ENCODE measurements at places on chromosomes 12 and 14. TPM values are rescaled to one million over a fixed set of nuclear protein-coding genes. Genes with fewer than 3 reads are reported as not detected.
A peak's percentile ranks its signal among the peaks of the same experiment; 100 is the strongest.

Gene KRT80
- total RNA-seq: 1.5 TPM

Gene SIX4
- 3.3 TPM for total RNA-seq

Gene SMCO2
- not detected for total RNA-seq

Gene KRT2
- total RNA-seq: not detected

Gene SLC7A8
- total RNA-seq: 23.7 TPM

Gene LTBP2
- total RNA-seq: 32.1 TPM

Gene PRICKLE1
- 7.6 TPM for total RNA-seq

DNA sequence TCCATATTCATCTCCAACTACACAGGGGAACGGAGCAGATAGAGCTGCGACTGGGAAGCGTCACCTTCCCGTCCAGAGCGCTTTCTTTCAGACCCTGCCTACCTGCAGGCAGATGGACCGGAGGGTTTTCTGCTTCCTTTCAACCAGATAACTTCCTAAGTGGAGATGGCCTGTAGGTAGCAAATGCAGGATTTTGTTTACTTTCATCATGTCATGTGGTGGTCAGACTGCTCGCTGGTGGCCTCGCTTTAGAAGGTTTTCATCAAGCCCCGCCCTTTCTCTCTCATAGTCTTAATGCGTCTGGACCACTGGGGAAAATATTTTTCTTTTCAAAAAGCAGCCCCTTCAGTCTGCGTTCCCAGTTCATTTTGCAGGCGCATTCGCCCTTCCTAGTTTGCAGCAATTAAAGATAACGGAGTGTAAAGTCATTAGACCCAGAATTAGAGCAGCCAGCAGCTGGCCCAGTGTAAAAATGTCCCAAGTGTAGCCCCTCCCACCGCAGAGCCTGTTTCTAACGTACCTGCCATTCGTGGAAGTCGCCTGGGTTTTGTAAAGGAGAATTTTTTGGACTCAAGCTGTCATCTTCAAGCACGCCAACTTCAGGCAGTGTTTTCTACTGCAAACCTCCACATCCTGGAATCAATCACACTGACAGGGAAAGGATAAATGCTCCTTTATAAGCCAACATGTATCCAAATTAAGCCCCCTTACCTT lies 68.9 kb downstream of the TESC start:
- DNase-seq: no peak

GRCh38 chr14:52002542-52002941 lies 13.2 kb downstream of the RTRAF start:
- no peak for DNase-seq

DNA sequence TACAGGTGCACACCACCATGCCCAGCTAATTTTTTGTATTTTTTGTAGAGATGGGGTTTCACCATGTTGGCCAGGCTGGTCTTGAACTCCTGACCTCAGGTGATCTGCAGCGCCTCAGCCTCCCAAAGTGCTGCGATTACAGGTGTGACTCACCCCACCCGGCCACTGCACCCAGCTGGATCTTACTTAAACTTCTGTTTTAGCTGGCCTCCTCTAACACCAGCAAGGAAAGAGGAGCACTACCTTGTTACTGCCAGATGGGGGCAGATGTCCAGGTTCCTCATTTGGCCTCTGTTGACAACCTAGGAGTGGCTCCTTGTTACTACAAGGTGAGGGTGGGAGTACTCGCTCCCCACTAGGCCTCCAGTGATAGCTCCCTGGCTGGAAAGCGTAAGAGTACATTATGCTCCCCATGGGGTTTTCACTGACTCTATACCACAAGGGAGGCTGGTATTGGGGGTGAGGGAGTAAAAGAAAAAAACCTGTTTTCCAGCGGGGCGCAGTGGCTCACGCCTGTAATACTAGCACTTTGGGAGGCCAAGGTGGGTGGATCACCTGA lies 13.2 kb upstream of the ARF6 start:
- DNase-seq: no peak

DNA sequence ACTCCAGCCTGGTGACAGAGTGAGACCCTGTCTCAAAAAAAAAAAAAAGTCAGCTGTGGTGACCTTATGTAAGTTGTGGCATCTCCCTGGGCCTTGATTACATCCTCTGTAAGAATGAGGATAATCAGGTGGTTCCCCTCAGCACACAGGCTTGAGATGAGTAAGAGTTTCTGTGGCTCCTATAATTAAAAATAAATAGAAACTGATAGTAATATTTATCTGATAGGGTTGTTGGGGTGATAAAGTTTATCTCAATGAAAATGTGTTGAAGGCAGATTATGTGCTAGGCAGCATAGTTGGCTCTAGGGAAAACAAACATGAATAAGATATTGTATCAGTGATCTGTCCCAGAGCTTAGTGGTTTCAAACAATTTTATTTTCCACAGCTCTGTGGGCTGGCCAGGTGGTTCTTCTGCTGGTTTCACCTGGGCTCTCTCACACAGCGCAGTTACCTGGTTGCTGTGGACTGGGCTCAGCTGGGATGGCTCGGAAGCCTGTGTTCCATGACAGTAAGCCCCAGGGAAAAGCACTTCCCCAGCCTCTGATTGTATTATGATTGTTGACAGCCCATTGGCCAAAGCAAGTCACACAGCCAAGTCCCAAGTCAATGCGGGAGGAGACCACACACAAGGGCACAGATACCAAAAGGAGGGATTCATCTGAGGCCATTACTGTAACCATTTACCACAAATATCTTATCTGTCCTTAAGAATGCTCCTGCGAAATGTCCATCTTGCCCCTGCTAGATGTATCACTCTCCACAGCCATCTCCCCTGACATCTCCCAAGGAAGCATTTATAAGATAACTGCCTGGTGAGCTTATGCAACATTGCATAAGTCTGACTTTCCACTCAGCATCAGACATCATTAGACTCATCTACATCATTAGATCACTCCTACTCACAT lies 151.7 kb downstream of the NUAK1 start:
- no peak for DNase-seq

GRCh38 chr14:73255693-73256225 lies 18.5 kb downstream of the PAPLN start:
- DNase-seq: no peak

DNA sequence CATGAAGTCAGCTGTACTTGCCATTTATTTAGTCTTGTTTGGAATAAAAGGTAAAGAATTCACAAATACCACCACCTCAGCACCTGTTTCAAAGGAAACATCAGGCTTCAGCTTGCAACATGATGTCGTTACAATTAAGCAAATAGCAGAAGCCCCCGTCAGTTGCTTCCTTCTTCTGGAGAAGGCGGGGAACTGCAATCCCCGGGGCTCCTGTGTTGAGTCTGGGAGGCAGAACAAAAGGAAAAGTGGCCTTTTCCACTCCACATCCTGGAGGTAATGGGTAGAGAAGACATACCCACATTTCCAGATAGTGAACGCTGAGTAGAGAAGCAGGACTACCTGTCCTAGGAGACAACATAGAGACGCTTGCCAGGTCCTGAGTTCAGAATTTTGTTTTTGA lies 92.8 kb downstream of the DNAH10 start:
- DNase-seq: no peak

GRCh38 chr14:59177262-59177661 lies 11.2 kb upstream of the DAAM1 start:
- no peak for DNase-seq

- DNase-seq: no peak
These were observed 16.4 kb downstream of the BCL2L14 start for GRCh38 chr12:12086973-12087692.

DNA sequence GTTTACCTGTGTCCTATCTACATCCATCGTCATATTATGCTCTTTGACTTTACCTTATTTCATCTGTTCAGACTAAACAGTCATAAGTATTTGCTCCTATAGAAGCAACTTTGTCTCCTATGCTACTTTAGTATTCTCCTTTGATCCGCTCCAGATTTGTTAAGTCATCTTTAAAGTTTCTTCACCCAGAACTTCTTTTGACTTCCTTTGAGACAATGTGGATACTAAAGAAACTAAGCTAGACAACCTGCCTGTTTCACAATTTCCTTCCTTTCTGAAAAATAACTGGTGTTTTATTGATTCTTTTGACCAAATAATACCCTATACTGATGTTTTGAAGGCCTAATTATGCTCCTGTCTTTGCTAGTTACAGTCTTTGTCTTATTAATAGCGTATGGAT lies 30.0 kb upstream of the LRRK2 start:
- no peak for DNase-seq

DNA sequence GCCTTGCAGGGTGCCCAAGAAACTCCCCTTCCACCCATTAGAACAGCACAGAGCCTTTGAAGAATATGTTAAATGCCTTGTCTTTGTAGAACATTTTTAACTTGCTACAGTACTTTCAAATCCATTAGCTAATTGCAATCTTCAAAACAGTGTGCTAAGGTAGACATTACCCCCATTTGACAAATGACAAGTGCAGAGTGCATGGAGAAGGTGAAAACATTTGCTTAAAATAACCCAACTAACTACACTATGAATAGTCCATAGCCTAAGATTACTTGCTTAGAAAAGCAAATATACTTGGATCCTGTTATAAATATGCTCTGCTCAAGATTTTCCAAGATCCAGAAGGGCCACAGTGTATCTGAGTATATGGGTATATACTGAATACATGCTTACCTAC lies 87.0 kb upstream of the G2E3 start:
- no peak for DNase-seq

DNA sequence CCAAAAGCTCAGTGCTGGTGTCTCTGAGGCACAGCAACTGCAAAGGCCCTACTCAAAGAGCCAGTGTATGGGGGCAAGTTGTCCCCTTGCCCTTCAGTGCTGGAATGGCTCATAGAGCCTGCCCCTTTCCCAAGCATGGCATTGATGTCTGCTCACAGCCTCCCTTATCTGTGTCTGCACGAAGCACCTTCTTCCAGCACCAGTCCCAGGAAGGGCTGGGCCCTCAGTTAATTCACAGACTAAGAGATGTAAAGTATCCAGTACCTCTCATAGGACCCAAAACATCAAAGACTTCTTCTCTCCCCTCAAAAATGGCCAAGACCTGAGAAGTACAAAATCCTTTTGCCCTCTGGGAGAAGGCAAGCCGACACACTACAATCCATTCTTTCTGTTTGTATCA lies 1.6 kb upstream of the CMAS start:
- DNase-seq: no peak

GRCh38 chr14:42224053-42224888 lies 617.6 kb downstream of the LRFN5 start:
- peak; percentile 67 for DNase-seq

DNA sequence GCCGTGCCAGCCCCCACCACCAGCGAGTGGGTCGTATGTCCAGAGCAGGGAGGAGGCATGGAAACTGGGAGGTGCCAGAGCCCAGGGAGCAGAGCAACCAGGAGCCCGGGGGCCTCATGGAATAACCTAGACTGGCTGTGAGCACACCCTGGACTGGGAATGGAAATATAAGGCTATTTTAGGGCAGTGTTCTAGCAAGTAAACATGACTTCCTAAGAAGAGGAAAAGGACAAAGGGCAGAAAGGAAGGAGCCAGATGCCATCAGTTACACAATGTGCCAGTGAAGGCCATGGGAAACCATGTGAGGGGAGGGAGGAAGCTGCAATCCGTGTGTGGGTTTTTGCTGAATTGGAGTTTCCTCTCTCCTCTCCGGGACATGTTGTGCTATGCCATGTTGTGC lies 18.7 kb upstream of the CPM start:
- DNase-seq: no peak

GRCh38 chr12:71731439-71732356 lies 23.0 kb upstream of the RAB21 start:
- DNase-seq: no peak

DNA sequence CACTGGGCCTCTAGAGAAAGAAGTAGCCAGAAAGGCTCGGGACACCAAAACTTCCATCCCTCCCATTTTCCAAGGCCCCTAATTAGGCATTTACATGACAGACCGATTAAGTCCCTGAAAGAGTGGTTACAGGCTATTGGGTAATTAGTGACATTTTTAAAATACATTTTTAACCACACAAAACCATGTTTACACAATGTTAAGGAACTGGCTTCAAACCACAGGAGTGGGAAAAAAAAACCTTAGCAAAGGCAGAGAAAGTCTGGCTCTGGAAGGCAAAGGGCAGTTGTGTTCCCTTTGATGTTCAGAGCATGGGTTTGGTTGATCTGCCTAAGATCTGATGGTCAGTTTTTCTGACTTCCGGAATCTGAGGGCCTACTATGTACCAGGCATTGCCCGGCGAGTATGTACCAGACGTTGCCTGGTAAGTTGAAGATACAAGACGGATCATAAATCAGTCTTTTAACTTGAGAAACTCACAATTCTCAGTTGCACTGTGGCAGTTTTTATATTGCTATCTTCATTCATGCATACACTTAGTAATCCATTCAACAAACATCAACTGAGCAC lies 576.5 kb downstream of the MED13L start:
- no peak for DNase-seq

Measured in right atrium auricular region (tissue), 2 donors.